K562 (cell line): ENCODE measurements at places on chromosomes 4 and X. TPM values are rescaled to one million over a fixed set of nuclear protein-coding genes. Genes with fewer than 3 reads are reported as not detected.

Gene RIBC1
- polyA plus RNA-seq, result 0.23 and 0.51 TPM in 2 replicates

Gene DUX4
- not detected in 2 replicates for polyA plus RNA-seq

Gene VCX2
- polyA plus RNA-seq, result not detected in 2 replicates

DNA sequence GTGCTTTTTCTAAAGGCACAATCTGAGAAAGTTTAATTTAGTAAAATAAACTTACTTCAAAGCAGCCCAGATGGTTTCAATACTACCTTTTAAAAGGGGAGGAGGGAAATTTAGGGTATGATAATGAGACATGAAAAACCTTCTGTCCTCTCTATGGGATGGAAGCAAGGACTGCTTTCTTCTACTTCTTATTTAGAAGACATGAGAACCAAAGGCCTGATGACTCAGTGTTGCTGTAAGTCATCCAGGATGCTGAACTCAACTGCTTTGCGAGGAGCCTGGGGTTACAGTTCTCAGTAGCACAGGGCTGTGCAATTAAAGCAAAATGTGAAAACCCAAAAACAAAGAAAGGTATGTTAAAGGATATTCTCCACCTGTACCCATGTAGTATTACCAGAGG is 140.8 kb upstream of the EDNRA start:
- no peaks in the 10 kb centered on the region for H3K4me1 ChIP-seq
- no peak overlapping the region for H3K4me3 ChIP-seq
- H3K27me3 ChIP-seq, result no peaks in the 10 kb centered on the region
- DNase-seq, result no peak

GRCh38 chr4:116357758-116358157 is 727.6 kb downstream of the TRAM1L1 start:
- no peaks in the 10 kb centered on the region for H3K27me3 ChIP-seq
- H3K4me3 ChIP-seq, result no peak overlapping the region
- no peaks in the 10 kb centered on the region for H3K36me3 ChIP-seq
- H3K4me1 ChIP-seq, result no peaks in the 10 kb centered on the region

DNA sequence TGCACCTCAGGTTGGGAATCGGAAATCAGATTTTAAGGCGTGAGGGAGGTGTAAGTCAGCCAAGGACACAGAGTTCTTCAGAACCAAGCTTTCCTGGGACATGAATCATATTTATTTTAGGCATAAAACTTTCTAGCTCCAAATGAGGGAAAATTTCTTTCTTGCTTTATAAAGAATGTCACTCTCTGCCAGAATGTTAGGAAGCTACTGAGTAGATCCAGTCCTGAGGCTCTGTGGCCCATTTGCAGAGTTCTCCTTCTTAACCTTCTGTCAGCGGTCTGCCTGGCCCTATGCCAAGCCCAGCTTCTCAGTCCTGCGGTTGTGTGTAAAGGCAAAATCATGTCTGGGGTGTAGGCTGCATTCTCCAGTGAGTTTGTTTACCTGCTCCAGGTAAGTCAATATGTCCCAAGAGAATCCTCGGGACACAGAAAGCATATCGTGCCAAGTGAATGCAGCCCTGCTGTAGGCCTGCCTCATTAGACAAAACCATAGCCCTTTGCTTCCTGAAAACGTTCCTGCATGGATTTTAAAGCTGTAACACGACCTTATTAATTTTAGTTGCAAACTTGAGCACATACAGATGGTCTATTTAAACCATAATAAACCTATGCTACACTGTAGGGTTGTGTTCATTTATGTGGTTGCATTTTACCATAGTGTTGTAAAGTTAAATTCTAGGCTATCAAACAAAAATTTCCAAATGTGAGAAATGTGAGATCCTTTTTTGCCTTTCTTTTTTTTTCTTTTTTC is 29.2 kb upstream of the CCNI start:
- H3K27ac ChIP-seq, result no peak overlapping the region
- no peaks in the 10 kb centered on the region for H3K36me3 ChIP-seq
- no peak for DNase-seq
- H3K4me1 ChIP-seq, result no peaks in the 10 kb centered on the region
- no peak overlapping the region for H3K4me3 ChIP-seq
- peaks cover 4% of the 10 kb centered on the region for H3K27me3 ChIP-seq

DNA sequence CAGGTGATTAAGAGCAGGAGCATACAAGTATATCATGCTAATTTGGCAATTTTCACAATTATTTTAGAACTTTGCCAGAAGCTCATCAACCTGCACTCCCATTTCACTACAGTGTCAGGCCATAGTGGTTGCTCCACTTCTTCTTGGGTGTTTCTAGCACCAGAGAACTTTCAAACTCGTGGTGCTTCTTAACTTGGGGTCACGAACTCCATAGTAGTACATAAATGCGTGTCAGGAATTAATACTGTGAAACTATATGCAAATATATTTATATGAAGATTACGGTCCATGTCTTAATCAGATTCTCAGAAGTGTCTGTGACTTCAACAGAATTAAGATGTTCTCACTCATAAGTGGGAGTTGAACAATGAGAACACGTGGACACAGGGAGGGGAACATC is 254.3 kb upstream of the BMP3 start:
- H3K4me3 ChIP-seq, result no peak overlapping the region
- no peaks in the 10 kb centered on the region for H3K36me3 ChIP-seq
- H3K27ac ChIP-seq, result no peak overlapping the region
- H3K27me3 ChIP-seq, result no peaks in the 10 kb centered on the region
- DNase-seq, result no peak
- H3K4me1 ChIP-seq, result no peaks in the 10 kb centered on the region

DNA sequence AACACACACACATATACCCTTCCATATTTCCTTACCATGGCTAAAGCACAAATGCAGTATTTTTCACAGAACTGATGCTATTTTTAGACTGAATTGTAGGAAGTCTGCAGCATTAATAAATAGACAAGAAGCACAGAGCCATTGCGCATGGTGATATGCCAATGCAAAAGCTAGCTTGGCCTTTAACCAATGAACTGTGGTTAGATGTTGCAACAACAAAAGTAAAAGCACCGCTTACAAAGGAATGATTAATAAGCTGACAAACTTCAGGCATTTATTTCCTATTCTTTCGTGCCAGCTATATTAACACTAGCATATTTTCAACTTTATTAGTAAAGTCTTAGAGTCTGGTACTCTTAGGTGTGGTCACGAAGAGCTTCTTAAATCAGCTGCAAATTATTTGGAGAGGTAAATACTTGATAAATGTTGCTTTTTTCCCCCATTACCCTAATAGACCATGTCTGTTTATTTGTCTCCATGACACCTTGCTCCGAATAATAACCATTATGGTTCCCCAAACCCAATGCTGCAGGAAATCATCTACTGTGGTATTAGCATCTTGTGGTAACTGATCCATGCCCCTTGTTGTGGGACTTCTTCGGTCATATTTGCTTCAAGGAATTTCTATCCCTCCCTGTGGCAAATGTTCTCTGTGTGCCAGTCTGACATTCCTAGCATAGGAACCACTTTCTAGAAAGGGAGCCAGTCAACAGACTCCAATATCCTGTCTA is 306.1 kb upstream of the TAPT1 start:
- H3K4me3 ChIP-seq, result no peak overlapping the region
- H3K36me3 ChIP-seq, result no peaks in the 10 kb centered on the region
- H3K27me3 ChIP-seq, result no peaks in the 10 kb centered on the region
- no peak for DNase-seq

- no peak overlapping the region for H3K27ac ChIP-seq
- H3K36me3 ChIP-seq, result no peaks in the 10 kb centered on the region
- no peak for DNase-seq
- no peaks in the 10 kb centered on the region for H3K4me1 ChIP-seq
- H3K27me3 ChIP-seq, result peaks cover 38% of the 10 kb centered on the region
These were observed 61.9 kb downstream of the TMEM150C start for GRCh38 chr4:82499738-82500434.

DNA sequence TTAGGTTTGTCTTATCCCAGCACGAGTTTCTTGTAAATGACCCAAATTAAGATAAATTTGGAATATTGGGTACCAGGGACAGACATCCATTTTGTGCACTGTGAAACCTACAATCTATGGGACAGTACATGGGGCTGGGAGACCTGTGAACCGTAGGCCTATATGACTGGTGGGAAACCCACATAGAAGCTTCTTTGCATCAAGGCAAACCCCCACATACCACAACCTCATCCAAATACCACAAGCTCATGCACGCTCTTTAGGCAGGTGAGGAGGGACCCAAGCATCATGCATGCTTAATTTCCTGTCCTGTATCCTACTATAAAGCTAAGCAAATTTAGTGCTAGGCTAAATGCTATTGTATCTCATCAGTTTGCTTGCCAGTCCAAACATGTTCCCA is 47.8 kb downstream of the NIPAL1 start:
- H3K36me3 ChIP-seq, result no peaks in the 10 kb centered on the region
- DNase-seq, result no peak
- H3K4me3 ChIP-seq, result no peak overlapping the region
- no peaks in the 10 kb centered on the region; the same call in 2 of the 3 replicates for H3K27me3 ChIP-seq
- no peak overlapping the region for H3K27ac ChIP-seq

DNA sequence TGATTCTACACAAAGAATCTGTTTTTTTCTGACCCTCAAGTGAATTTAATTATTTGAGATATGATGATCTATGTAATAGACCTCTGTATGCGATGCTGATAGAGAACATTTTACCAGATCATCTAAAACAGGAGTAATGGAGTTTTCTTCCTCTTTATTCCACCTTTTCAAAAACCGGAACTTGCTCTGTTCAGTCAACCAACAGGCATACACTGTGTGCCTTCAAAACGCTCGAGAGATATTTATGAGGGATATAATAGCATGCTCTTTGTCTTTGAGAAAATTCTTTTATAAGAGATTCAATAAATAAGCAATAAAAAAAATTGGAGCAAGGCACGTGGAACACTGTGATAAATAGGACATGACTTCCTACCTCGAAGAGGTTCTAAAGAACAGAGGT is 2.0 kb downstream of the NYX start:
- H3K4me1 ChIP-seq, result no peaks in the 10 kb centered on the region; the same call in 1 of the 2 replicates
- DNase-seq, result no peak
- no peak overlapping the region for H3K4me3 ChIP-seq
- H3K36me3 ChIP-seq, result no peaks in the 10 kb centered on the region

DNA sequence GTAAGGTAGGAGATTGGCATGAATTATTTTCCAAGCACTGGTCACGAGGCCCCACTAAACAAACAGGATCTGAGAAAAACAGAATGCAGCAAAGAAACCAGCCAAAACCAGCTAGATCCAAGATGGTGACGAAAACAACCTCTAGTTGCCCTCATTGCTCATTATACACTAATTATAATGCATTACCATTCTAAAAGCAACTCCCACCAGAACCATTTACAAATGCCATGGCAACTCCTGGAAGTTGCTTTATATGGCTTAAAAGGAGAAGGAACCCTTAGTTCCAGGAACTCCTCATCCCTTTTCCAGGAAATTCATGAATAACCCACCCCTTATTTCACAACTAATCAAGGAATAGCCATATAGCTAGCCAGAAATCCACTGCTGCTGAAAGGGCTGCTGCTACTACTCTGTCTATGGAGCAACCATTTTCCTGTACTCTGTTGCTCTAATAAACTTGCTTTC is 69.3 kb downstream of the ABCB7 start:
- no peak overlapping the region for H3K4me3 ChIP-seq
- peak; percentile 2 for DNase-seq
- no peaks in the 10 kb centered on the region for H3K27me3 ChIP-seq
- H3K36me3 ChIP-seq, result no peaks in the 10 kb centered on the region
- peak overlapping the region; percentile 78; the same call in 2 of the 3 replicates for H3K27ac ChIP-seq

- no peaks in the 10 kb centered on the region for H3K27me3 ChIP-seq
- no peak overlapping the region for H3K27ac ChIP-seq
- H3K36me3 ChIP-seq, result no peaks in the 10 kb centered on the region
- DNase-seq, result no peak
- no peaks in the 10 kb centered on the region for H3K4me1 ChIP-seq
These were observed 49.2 kb upstream of the PRSS48 start for GRCh38 chr4:151227731-151228130.

DNA sequence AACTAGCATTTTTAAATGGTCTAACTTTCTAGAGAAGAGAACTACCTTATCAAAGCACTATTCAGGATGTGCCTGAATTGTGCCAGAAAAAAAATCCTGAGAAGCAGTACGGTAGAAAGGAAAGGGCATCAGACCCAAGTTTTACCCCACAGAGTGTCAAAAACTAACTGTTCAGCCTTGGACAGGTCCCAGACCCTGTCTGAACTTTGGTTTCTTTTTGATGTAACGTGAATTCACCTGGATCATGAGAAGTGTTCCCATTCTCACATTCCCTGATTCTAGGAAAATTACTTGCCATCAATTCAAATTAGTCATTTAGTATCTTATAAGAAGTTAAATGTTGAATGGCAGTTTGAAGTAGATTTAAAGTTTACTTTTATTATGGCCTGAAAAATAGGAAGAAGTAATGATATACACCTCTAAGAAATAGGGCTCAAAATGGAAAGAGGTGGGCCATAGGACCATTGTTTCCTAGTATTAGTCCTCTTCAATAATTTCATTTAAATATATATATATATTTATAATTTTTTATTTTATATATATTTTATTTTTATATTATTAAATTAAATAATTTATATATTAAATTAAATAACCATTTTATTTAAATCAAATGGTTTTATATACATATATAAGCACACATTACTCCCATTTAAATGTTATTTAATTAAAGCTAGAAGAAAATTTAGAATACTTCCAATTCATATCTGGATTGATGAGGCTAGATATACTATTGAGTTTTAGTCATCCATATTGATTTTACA is 181.9 kb upstream of the PPARGC1A start:
- no peaks in the 10 kb centered on the region for H3K27me3 ChIP-seq
- no peaks in the 10 kb centered on the region for H3K36me3 ChIP-seq
- no peak overlapping the region for H3K4me3 ChIP-seq
- no peak overlapping the region for H3K27ac ChIP-seq
- DNase-seq, result no peak

GRCh38 chrX:150506486-150506885 is 61.9 kb upstream of the MTM1 start:
- no peak overlapping the region for H3K4me3 ChIP-seq
- H3K4me1 ChIP-seq, result peaks cover 5% of the 10 kb centered on the region; the same call in 1 of the 3 replicates
- H3K27ac ChIP-seq, result no peak overlapping the region
- no peak for DNase-seq
- H3K36me3 ChIP-seq, result no peaks in the 10 kb centered on the region
- peaks cover 3% of the 10 kb centered on the region for H3K27me3 ChIP-seq

DNA sequence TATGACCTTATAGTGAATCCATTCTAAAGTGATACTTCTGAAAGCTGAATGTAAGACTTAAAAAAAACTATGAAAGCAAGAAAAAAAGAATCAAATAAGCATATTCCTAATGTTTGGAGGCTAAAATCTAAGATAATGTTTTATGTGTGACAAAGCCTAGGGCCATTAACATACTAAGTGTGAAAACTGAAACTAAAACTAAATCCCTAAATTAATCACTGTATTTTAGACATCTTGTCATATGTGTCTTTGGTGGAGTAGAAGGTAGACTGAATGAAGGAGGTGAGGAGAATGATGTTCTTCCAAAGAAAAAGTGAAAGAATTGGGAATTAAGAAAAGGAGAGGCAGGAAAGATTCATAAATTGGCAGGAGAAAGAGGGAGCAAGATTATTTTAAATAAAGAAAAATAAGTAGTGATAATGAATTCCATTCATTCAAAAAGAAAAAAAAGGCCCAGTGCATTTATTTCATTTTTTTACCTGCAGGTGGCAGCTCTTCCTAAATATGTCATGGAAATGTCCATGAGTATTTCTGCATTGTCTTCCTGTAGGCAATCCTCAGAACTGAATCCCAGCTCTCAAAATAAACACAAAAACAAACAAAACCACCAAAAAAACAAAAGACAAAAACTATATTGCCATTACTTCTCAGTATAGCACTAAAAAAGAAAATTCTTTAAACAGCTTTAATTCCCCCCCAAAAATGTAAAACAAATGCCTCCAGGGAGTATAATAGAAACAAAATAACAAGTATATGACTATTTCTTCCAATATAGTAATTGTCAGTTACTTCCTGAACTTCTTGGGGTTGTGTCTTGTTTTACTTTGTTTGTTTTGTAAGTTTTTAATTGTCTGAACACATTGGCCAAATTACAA is 17.0 kb upstream of the AP1AR start:
- no peaks in the 10 kb centered on the region for H3K36me3 ChIP-seq
- DNase-seq, result peak; percentile 31
- H3K4me3 ChIP-seq, result no peak overlapping the region
- H3K4me1 ChIP-seq, result no peaks in the 10 kb centered on the region
- no peak overlapping the region for H3K27ac ChIP-seq
- no peaks in the 10 kb centered on the region for H3K27me3 ChIP-seq
